H9 (cell line): ENCODE measurements at places on chromosomes 6 and 20. TPM values are rescaled to one million over a fixed set of nuclear protein-coding genes. Genes with fewer than 3 reads are reported as not detected.

DNA sequence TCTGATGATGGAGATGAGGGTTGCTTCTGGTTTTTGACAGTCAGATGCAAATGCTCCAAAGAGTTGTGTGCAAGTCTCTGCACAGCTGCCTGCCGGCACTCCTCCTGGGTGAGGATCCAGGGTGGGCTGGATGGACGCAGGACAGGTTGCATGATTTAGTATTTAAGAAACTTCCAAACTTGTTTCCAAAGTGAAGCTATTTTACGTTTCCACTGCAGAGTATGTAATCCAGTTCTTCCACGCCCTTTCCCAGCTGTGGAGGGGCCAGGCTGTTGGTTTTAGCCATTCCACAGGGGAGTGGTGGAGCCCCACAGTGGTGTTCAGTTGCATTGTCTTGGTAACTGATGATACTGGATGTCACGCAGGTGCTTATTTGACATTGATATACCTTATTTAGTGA lies 157.3 kb downstream of the THBS2 start:
- no peak for DNase-seq
- peaks cover 18% of the 10 kb centered on the region for H3K36me3 ChIP-seq
- H3K4me1 ChIP-seq: no peaks in the 10 kb centered on the region
- no peaks in the 10 kb centered on the region for H3K27me3 ChIP-seq

- H3K27ac ChIP-seq: no peak overlapping the region
- H3K27me3 ChIP-seq: no peaks in the 10 kb centered on the region
- no peak overlapping the region for H3K4me3 ChIP-seq
- no peak for DNase-seq
- H3K4me1 ChIP-seq: peaks cover 3% of the 10 kb centered on the region; the same call in 1 of the 2 replicates
These were observed 181.2 kb downstream of the ADGRG6 start for GRCh38 chr6:142482974-142483373.

DNA sequence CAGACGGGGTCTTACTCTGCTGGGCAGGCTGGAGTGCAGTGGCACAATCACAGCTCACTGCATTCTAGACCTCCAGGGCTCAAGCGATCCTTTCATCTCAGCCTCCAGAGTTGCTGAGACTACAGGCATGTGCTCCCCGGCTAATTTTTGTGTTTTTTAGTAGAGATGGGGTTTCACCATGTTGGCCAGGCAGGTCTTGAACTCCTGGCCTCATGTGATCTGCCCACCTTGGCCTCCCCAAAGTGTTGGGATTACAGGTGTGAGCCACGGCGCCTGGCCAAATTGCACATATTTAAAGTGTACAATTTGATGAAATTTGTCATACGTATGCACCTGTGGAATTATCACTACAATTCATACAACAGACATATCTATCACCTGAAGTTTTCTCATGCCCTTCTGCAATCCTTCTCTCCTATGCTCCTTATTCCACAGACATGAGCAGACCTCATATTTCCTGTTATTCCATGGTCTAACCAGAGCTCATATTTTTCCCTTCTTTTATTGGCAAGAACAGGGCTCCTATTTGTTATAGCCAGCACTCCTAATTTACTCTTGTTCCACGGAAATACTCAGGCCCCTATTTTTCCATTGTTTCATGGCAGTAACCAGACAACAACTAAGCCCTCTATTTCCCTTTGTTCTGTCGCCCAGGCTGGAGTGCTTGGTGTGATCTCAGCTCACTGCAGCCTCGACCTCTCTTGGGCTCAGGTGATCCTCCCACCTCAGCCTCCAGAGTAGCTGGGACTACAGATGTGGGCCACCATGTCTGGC lies 2.2 kb upstream of the CSTL1 start:
- H3K36me3 ChIP-seq: no peaks in the 10 kb centered on the region
- no peak for DNase-seq
- H3K4me3 ChIP-seq: no peak overlapping the region
- no peak overlapping the region for H3K27ac ChIP-seq

DNA sequence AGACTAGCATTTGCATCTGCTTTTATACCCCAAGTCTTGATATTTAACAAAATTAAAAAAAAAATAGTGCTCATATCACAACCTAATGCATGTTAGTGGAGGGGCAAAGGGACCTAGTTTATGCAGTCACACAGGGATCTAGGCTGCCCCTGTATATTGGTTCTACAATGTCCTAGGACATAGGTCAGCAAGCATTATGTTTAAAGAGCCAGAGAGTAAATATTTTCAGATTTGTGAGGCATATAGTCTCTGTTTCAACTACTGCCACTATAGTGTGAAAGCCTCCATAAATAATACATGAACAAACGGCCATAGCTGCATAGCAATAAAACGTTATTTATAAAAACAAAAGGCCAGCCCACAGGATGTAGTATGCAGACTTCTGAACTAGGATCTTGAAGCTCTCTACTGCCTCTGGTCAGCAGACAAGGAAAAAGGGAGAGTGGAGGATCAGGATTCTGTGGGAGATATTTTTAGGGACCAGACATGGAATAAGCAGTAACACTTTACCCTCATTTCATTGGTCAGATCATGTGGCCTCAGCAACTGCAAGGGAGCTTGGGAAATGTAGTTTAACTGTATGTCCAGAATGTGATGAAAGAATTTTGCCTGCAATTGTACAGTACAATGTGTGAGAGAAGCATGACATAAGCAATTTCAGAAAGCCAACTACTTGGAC lies 414.2 kb upstream of the SPTLC3 start:
- H3K36me3 ChIP-seq: no peaks in the 10 kb centered on the region
- no peaks in the 10 kb centered on the region for H3K27me3 ChIP-seq
- no peak overlapping the region for H3K27ac ChIP-seq

- no peak for DNase-seq
- H3K36me3 ChIP-seq: no peaks in the 10 kb centered on the region; the same call in 2 of the 3 replicates
- no peaks in the 10 kb centered on the region for H3K4me1 ChIP-seq
- H3K27me3 ChIP-seq: no peaks in the 10 kb centered on the region
- H3K27ac ChIP-seq: no peak overlapping the region
- H3K4me3 ChIP-seq: no peak overlapping the region
These were observed 419.2 kb downstream of the EPM2A start for GRCh38 chr6:145315982-145316600.

- no peak overlapping the region for H3K27ac ChIP-seq
- DNase-seq: no peak
- H3K27me3 ChIP-seq: no peaks in the 10 kb centered on the region
- no peaks in the 10 kb centered on the region; the same call in 1 of the 2 replicates for H3K36me3 ChIP-seq
- no peak overlapping the region for H3K4me3 ChIP-seq
These were observed 365.0 kb upstream of the CHD6 start for GRCh38 chr20:41983159-41983558.

DNA sequence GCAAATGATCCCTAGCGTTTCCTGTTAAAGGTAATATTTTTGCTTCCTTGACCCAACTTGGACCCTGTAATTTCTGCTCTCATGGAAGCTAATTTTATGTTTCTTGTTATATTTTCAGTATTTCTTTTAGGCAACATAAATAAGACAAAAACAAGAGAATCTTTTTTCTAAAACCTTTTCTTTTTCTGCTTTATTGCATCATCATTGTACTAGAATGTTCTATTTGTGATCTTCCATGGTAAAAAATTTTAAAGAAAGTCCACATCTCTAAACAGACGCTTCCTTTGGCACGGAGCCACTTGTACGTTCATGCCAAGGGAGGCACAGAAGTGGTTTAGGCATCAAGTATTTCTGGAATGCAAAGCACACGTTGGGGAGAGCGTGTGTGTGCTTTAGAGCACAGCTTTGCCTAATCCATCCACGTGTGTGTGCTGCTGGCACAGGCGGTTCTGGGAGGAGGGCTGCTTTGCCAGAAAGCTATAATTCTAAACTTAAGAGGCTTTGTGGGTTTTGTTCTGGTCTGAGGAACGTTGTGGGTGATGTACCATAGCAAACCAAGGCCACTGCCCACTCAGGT lies 98.3 kb downstream of the SASH1 start:
- no peak overlapping the region for H3K27ac ChIP-seq
- no peak for DNase-seq
- H3K27me3 ChIP-seq: no peaks in the 10 kb centered on the region
- H3K4me3 ChIP-seq: no peak overlapping the region
- no peaks in the 10 kb centered on the region for H3K36me3 ChIP-seq

- H3K4me3 ChIP-seq: no peak overlapping the region
- no peak overlapping the region for H3K27ac ChIP-seq
- no peaks in the 10 kb centered on the region for H3K4me1 ChIP-seq
- no peak for DNase-seq
- H3K36me3 ChIP-seq: peaks cover 12% of the 10 kb centered on the region
- no peaks in the 10 kb centered on the region for H3K27me3 ChIP-seq
These were observed 595.3 kb upstream of the POU3F2 start for GRCh38 chr6:98239057-98239456.

CNKSR3 gene
- total RNA-seq: 5.6 and 6.4 TPM in 2 replicates

MTFR2 gene
- total RNA-seq: 10.0 and 11.8 TPM in 2 replicates

MYB gene
- 5.8 and 6.7 TPM in 2 replicates for total RNA-seq

GLP1R gene
- total RNA-seq: 0.85 and 1.0 TPM in 2 replicates

PDYN gene
- total RNA-seq: 0.59 and 0.63 TPM in 2 replicates

C6orf163 gene
- 1.2 and 1.4 TPM in 2 replicates for total RNA-seq

DYNLT2 gene
- total RNA-seq: 1.3 and 1.8 TPM in 2 replicates

CCN2 gene
- 44.1 and 44.4 TPM in 2 replicates for total RNA-seq

RAET1L gene
- not detected in 2 replicates for total RNA-seq

GSTA5 gene
- not detected in 2 replicates for total RNA-seq
